ENCODE measurements at places on chromosomes 13 and 19. TPM values are rescaled to one million over a fixed set of nuclear protein-coding genes. Genes with fewer than 3 reads are reported as not detected.

Gene ZNF799
- 3.0 TPM for total RNA-seq

Gene PRR12
- 51.4 TPM for total RNA-seq

Gene PRTN3
- not detected for total RNA-seq

- DNase-seq, result no peak
These were observed 102.7 kb downstream of the DCLK1 start for GRCh38 chr13:36028359-36029025.

- DNase-seq, result no peak
These were observed 29.7 kb downstream of the GTF2F2 start for GRCh38 chr13:45149964-45150363.
